Nephron progenitor cell (in vitro differentiated cells): ENCODE measurements at places on chromosomes 4 and X.
A peak's percentile ranks its signal among the peaks of the same experiment; 100 is the strongest.

GRCh38 chrX:136779346-136779781, 1.4 kb downstream of the ARHGEF6 start:
- DNase-seq: no peak

DNA sequence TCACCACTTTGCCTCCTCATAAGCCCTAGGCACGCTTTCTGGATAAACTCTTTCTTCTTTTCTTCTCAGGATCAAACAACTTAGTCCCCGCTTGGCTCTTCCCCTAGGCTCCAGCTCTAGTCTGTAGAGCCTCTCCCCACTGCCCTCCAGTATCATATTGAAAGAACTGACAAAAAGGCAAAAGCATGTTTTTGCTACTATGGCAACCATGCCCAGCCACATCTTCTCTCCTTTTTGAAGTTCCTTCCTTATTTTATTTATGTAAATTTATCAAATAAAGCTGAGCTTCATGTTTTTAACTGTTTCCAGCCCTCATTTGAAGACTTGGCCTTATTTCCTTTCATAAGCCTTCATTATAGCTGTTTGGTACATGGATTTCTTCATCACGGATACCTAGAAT, 86.0 kb upstream of the LIMCH1 start:
- DNase-seq: no peak

- DNase-seq: no peak
These were observed 62.2 kb downstream of the PRKX start for GRCh38 chrX:3651277-3651676.

GRCh38 chr4:141659539-141659938, 23.2 kb downstream of the IL15 start:
- no peak for DNase-seq

GRCh38 chr4:21307709-21308108, 607.5 kb downstream of the PACRGL start:
- no peak for DNase-seq

- DNase-seq: no peak
These were observed 263.2 kb downstream of the IL15 start for GRCh38 chr4:141899541-141899940.

DNA sequence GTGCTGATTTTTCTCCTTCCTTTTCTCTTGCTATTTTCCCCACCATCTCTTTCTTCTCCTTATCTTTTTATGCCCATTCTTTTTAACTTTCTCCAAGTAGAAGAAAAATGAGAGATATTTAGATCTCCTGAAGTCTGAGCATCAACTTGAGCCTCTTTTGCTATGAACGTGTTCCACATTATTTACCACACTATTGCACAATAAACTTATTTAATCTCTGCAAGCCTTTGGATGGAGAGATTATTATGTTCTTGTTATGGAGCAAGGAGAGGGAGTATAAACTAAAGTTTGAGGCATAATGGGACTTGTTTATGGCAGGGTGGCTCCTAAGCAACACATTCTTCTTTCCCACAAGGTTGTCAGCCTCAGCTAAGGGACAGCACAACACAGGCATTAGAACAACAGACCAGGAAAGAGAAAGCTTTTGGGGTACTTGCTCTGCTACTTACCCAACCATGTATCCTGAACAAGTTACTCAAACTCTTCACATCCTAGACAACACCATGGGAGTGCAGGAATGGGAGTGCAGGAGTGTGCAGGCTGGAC, 365.5 kb upstream of the BOD1L1 start:
- DNase-seq: no peak

GRCh38 chr4:106981431-106981830, 54.7 kb downstream of the DKK2 start:
- no peak for DNase-seq

DNA sequence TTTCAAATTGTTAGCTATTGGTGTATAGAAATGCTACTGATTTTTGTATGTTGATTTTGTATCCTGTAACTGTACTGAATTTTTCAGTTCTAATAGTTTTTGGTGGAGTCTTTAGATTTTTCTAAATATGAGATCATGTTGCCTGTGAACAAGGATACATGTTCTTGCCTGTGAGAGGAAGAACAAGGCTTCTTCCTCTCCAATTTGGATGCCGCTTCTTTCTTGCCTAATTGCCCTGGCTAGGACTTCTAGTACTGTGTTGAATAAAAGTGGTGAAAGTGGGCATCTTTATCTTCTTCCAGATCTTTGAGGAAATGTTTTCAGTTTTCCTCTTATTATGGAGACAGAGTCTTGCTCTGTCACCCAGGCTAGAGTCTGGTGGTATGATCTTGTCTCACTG, 16.2 kb upstream of the NAP1L5 start:
- DNase-seq: no peak

- no peak for DNase-seq
These were observed 45.5 kb upstream of the PBDC1 start for GRCh38 chrX:76127341-76127740.

DNA sequence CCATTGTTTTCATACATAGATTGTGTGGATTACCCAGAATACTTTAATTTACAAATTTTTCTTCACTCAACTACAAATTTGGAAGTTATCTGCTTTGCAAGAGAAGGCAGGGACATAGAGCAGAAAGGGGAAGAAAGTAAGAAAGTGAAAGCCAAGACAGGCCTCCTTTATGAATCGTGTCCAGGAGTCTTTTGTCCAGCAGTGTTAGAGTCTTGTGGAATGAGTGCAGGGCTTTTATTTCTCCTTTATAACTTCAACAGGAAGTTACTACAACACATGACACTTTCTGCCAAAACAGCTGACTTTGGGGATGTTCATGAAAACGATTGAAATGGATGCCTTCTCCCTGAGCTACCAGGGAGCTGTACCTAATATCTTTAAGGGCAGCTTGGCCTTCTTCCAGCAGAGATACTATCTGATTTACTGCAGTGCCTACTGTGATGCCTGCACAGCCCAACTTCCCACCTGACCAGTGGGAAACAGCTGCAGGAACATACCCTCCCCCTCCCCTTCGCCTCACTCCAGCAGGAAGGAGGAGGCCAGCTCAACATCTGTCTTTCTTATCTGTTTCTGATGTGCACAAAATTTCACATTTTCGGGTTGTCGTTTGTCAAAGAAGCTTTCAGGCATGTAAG, 557.7 kb upstream of the SLIT2 start:
- DNase-seq: peak; percentile 12

DNA sequence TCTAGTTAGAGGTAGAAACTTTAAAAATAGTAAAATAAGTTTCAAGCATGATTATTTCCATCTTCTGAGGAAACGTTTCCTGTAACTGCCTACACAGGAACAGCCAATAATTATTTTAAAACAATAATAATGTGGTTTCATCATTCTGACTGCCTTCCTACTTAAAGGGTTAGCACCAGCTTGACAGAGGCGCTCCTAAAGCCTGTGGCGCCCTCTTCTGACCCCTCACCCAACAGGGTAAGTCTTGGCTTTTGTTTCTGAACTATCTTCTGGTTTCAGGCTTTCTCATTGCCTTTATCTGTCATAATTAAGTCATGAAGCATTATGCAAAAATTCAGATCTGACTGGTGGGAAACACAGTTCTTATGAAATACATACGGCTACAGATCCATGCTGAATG, 96.7 kb downstream of the ITM2A start:
- DNase-seq: peak; percentile 33

GRCh38 chrX:108735091-108735678, 1.2 kb downstream of the IRS4 start:
- peak; percentile 48 for DNase-seq

DNA sequence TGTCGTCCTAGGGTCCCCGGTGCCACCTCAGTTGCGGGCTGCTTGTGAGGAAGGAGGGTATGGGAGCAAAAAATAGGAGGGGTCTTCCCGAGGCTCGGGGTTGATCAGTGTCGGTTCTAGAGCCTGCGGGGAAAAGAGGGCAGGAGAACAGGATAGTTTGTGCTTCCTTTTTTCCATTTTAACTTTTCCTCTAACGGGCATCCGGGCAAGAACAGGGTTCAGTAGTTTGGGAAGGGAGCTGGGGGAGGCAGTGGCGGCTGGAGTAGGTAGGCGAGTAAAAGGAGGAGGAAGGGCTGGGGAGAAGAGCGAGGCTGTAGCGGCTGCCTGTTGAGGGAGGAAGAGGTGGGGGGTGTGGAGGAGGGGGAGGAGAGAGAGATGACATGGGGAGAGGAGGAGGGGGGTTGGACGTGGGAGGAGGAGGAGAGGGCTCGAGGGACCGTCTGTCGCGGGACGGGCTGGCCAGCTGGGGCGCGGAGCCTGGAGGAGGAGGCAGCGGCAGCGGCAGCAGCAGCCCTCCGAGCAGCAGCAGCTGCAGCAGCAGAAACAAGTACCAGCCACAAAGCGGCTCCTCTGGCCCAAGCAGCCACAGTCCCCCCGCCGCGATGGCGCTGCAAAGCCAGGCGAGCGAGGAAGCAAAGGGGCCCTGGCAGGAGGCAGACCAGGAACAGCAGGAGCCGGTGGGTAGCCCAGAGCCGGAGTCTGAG, at the start of gene SLC16A2:
Gene SLC16A2 (plus strand): TSS at position 458 of the 704 bp plus-strand sequence. CDS start 145 bp downstream, at position 603.
- DNase-seq: peak; percentile 76

DNA sequence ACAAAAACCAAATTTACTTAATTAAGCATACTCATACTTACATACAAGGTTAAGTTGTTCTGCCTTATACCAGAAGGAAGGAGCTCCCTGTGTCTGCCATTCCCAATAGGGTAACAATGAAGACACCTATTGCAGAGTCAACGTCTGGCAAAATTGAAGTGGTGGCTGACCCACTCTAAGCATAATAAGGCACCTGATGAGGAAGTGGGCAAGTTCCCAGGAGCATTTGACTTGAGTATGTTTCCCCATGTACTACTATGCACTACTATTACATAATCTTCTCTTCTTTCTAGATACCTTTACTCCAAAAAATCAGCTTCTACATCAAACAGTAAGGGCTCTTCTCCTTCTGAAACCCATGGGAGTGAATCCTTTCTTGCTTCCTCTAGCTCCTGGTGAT, 591.5 kb downstream of the PPARGC1A start:
- DNase-seq: no peak
